ENCODE measurements at places on chromosomes 11 and 22.

DNA sequence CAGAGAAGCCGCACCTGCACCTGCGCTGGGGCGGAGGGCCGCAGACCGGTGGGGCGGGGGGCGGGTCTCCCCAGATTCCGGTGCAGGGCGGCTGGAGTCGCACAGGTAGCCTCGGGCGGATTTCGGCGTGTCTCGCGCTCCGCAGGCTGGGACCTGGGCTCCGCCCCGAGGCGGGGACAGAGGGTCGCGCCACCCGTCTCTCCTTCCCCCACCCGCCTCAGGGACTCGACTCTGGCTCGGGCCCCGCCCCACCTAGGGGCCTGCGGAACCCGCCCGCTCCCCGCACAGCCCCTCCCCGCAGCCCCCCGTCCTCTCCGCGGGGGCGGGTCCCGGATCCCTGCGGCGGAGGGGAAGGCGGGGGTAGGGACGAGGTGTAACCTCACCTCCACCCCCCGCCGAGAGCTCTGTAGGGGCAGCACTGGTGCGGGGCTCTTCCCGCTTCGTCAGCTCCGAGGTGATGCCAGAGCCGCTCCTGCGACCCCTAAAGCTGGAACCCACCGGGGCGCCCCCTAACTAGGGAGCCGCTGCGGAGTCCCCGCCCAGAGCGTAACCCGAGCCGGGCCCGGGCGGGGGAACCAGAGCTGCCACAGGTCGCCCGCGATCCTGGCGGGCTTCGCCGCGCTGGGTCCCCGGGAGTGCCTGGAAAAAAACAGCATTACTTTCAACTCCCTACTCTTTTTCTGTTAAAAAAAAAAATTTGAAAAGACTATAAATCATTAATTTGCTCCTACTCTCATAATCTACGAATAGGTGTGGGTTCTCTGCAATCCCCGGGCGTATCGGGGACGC, at the start of gene SLC29A2:
Gene SLC29A2, minus strand, starts transcription at position 134 of the 789 bp plus-strand sequence. CDS start 169 bp downstream, outside the sequence.
- peak; percentile 74 for DNase-seq

DNA sequence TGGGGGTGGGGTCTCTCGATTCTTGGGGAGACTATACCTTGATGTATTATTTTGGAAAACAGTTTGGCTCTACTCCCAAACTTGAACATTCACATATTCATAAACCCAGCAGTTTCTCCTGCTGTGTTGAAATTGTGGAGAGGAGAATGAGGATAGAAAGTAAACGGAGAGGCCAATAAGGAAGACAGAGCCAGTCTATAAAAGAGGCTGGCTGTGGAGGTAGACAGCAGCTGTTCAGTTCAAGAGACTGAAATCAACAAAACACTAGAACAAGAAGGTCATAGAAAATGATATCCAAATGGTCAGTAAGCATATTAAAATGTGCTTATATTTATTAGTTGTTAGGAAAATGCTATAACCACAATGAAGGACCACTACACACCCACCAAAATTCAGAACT, 1.9 kb upstream of the MOGAT2 start:
- DNase-seq, result no peak

GRCh38 chr11:65448418-65449105, 26.0 kb downstream of the NEAT1 start:
- DNase-seq, result no peak

GRCh38 chr11:17906436-17906835, 106.4 kb downstream of the SERGEF start:
- no peak for DNase-seq

DNA sequence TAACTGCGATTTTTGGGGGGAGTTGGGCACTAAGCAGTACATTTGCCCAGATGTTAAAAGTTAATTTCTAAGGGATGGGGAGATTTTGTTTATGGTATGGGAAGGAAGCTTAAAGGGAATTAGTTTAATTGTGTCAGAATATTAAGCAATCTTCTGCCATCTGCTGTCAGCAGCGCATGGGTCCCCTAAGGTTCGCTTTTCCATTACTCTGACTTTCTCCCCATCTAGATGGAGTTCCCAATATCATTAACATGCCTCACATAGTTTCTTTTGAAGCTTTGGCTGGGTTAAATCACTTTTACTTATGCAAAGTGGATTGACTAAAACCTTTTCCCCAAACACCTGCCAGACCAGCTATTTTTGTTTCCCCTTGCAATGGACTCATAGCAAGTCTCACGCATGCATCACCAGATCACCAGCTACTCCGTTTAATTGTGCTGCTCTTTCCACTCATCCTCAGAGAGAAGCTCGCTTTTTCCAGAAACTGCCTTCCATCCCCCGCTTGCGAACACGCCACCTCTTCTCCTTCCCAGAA, 172.7 kb downstream of the FAT3 start:
- no peak for DNase-seq

DNA sequence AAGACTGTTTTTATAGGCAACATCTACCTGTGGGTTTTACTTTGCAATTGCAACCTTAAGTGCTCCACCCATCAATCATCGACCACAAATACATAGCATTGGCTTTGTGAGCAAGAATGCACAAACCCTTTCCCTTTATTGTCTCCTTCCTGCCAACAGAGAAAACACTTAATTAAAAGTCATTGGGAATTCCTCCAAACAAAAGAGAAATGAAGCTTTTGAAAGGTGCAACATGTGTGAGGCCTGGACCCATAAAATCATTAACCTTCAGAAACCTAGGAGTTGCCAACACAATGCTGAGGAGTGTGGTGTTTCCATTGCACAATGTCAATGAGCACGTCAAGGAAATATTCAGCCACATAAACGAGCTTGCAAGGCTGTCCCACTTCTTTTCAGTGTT, 223.2 kb downstream of the BLID start:
- no peak for DNase-seq

DNA sequence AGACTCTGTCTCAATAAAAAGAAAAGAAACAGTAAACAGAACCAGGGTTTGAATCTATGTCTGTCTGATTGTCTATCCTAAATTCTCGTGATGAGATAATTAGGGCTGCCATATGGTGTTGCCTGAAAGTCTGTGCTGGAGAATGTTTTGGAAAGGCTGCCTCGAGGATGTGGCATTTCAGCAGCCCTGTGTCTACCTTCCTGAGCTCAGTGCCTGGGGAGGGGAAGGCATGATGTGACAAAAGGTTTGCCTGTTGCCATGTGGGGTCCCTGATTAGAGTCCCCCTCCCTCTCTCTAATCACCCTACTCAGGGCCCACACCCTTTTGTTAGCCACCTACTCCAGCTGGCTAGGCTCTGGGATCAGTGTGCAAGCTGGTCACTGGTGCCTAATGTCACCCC, 15.2 kb downstream of the CD82 start:
- no peak for DNase-seq

DNA sequence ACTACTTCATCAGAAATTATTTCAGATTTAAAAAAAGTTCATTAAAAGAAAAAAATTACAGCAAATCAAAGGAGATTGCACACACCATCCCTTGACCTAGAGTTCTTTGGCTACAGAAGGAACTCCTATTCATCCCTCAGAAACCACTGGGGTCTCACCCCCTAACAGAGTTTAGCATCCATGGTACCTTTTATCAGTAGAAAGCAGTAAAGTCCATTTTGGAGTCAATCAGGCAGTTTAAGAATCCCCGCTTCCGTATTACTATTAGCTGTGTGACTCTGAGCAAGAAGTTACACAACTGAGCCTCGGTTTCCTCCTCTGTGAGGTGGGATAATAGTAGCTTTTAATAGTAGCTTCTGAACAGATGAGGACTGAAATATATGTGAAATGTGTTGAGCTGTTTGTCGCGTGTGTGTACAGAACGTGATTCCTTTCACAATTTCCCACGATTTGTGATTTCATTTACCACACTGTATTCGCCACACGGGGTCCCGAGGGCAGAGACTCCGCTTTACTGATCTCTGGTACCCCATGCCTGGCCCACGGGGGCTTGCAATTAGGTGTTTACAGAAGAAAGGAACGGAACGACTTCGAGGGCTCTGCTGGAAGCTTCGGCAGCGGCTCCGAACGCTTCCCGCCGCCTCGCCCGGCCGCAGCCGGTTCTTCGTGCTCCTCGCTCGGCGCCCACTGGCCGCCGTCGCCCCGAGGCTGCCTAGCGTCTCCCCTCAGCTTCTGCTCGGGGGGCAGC, 72.5 kb upstream of the ZBED5 start:
- no peak for DNase-seq

GRCh38 chr22:26464312-26464711, 19.3 kb downstream of the HPS4 start:
- DNase-seq, result no peak

- no peak for DNase-seq
Measured at GRCh38 chr11:64734811-64735724, 8.9 kb downstream of the RASGRP2 start.

DNA sequence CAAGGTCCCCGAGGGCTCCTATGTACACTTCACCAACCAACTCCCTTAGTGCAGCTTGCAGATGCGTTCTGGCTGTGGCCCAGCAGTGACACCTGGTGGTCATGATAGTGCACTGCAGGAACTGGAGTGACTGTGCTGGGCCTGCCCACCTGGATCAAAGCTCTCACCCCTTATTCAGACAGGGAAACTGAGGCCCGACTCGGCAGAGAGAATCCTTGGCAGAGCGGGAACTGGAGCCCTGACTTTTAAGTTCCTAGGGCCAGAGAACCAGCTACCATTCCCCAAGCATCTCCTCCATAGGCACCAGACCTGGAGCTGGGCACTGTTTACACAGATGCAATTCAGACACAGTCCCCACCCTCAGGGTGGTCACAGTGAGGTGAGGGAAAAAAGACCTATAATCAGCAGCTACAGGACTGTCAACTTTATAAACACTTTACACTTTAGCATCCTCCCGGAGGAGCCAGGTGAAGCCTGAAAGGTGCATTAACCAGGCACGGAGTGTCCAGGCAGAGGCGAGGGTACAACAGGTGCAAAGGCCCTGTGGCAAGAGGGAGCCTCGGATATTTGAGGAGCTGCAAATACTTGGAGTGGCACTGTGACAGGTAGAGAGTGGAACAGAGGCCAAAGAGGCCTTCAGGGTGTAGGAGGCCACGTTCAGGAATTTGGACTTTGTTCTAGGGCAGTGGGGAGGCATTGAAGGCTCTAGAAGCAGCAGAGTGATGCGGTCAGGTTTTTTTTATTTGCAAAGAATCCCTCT, 22.0 kb downstream of the RHBDD3 start:
- DNase-seq, result peak; percentile 66
